ENCODE measurements at places on chromosomes 13 and 19. TPM values are rescaled to one million over a fixed set of nuclear protein-coding genes. Genes with fewer than 3 reads are reported as not detected.

DNA sequence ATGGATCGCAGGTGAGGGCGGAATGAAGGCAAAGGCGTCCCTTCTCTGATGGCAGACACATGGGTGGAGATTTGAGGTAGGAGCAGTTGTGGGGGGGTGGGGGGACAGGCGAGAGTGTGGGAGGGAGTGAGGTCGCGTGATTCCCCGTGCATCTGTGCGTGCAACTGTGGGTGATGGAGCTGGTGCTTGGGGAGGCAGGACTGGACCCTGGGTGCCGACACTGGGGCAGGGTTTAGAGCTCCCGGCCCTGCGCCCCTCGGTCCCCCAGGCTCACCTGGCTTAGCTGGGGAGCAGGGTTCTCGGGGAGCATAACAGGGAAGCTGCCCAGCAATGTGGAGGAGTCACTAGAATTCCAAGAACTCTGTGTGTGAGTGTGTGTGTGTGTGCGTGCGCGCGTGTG, 3.4 kb downstream of the TMPRSS9 start:
- DNase-seq = no peak

DNA sequence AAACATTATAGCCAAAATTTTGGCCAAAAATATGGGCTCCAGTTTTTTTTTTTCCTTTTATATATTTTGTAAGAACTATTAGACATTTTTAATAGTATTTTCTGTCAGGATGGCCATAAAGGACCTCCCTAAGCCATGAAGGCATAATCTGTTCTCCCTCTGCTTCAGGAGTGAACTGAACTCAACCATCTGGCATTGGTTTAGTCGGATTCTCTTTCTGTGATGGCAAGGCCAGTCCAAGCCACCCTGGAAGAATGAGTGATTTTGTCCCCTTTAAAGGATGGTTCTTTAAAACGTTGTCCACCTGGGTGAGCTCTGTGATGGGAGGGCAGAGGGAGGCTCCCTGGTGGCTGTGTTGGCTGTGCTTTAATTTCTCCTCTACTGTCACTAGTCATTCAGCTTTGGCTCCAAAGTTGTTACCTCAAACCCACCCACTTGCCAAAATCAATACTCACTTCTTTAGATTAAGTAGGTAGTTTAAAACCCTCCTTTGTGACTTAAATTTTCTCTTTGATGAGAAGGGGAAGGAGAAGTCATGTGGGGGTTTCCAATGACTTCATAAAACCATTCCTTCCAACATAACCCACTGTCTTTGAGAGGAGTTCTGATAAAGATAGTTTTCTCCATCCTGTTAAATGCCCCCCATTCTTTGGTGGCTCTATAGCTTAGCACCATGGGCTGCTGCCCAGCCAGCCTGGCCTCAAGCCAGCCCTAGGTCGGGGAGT, 4.4 kb downstream of the TNFRSF19 start:
- DNase-seq = no peak

- DNase-seq = no peak
These were observed 48.0 kb downstream of the COMP start for GRCh38 chr19:18742838-18743783.

Gene ZNF441
- 12.6 TPM for total RNA-seq

Gene PABPC3
- total RNA-seq = 0.10 TPM

Gene SACS
- 143 TPM for total RNA-seq

Gene ARL11
- not detected for total RNA-seq

- DNase-seq = no peak
These were observed 21.6 kb upstream of the POU2F2 start for GRCh38 chr19:42153672-42154433.

Gene VRK3
- total RNA-seq = 14.7 TPM

DNA sequence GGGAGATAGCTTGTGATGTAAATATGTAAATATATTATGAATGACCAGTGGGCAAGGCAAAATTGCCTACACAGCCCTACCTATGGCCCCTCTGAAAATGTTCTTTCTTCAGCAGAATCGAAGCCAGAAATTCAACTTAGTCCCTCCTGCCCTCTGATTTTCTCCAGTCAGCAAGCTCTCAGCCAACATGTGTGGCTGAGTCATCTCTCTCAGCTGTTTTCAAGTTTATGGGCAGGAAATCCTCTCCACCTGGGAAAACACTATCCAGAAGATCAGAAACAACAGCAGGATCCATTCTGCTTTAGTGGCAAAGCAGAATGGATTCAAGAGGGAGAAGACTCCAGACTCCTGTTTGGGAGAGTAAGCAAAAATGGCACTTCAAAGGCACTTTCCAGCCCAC, 8.9 kb upstream of the ZNF527 start:
- peak; percentile 72 for DNase-seq

Data from myocyte (in vitro differentiated cells).